Activated CD4-positive, CD25-positive, alpha-beta regulatory T cell (primary cell): ENCODE measurements at places on chromosomes 16 and 17.

DNA sequence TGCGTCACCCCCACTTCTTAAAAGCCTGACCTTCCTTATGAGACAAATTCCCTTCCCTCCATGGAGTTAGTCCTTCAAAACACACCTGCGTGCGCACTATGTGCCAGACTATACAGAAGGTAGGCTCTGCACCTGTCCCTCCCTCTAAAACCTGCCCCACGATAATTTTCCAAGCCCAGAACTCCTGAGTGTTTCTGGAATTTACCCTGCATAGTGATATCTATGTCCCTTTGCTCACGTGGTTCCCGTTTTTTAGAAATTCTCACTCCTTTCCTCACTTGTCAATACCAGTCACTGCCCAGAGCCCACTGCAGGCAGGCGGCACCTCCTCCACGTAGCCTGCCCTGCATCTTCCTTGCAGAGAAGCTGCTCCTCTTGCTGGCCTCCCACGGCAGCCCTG lies 82.2 kb downstream of the SLC6A2 start:
- DNase-seq: no peak

DNA sequence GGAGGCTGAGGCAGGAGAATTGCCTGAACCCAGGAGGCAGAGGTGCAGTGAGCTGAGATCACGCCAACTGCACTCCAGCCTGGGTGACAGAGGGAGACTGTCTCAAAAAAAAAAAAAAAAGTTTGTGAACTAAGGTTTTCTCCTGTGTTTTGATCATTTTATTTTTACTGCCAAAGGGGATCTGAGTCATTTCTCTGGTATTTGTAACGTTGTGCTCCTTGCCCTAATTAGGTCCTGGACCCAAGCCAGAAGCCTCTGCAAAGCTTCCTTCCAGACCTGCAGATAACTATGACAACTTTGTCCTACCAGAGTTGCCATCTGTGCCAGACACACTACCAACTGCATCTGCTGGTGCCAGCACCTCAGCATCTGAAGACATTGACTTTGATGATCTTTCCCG lies 32.1 kb downstream of the IST1 start:
- no peak for DNase-seq

DNA sequence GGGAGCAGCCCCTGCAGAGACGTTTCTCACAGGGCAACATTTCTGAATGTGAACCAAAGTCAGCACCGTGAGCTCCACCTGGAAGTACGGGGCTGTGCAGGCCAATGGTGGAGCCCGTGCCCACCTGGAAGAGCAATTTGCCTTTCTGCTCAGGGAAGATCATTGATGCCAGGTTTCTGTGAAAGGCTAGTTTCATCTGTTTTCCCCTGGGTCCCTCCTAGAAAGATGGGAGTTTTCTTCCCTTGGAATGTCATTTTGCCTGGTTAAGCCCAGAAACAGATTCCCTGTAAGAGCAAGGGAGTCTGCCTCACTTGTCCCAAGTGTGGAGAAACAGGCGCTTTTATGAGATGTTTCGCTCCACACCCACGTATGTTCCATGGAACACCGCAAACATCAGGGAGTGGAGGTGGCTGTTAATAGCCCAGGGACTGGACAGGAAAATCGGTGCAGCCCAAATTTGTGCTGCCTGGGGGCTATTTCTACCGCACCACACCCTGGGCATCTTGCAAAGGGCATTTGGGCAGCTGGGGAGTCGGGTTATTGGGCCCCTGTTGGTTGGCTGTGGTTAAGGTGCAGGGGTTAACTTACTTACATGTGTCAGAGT lies 2.6 kb downstream of the SLC6A4 start:
- DNase-seq: no peak

- no peak for DNase-seq
Measured at GRCh38 chr17:15963670-15964110, 18.8 kb downstream of the ADORA2B start.

GRCh38 chr16:74775255-74775654 lies 635 bp upstream of the FA2H start:
- no peak for DNase-seq

DNA sequence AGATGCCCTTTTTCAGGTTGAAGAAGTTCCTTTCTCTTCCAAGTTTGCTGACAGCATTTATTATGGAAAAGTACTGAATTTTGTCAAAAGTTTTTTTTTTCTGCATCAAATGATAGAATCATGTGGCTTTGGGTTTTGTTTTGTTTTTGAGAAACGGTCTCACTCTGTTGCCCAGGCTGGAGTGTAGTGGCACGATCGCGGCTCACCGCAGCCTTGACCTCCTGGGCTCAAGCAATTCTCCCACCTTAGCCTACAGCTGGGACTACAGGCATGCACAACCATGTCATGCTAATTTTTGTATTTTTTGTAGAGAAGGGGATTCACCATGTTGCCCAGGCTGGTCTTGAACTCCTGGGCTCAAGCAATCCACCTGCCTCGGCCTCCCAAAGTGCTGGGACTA lies 7.3 kb downstream of the CMTM4 start:
- no peak for DNase-seq
